T-helper 17 cell (primary cell): ENCODE measurements at places on chromosomes 1 and 21. TPM values are rescaled to one million over a fixed set of nuclear protein-coding genes. Genes with fewer than 3 reads are reported as not detected.
A peak's percentile ranks its signal among the peaks of the same experiment; 100 is the strongest.

GIPC2 gene
- total RNA-seq, result 0.17 TPM

DNA sequence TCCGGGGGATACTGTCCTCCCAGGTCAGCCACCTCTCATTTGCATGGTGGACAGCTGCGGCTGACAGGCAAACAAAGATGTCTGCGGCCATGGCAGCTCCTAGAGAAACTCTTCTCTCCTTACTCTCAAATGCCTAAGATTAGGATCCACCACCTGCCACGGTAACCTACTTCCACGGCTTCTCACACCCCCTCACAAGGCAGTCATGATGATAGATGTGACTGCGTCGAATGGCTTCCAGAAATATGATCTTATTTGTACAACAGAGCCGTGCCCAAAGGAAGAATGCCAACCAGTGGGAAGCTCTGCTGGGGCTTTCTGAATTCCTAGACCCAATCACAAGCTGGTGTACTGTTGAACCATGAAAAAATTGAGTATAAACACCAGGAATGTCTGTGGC is 73.4 kb downstream of the BACE2 start:
- no peaks in the 10 kb centered on the region for H3K36me3 ChIP-seq
- no peak for DNase-seq
- peaks cover 48% of the 10 kb centered on the region for H3K27me3 ChIP-seq
- no peak overlapping the region for H3K4me3 ChIP-seq
- no peaks in the 10 kb centered on the region for H3K4me1 ChIP-seq

CCDC30 gene
- 2.9 TPM for total RNA-seq

GRCh38 chr1:76666499-76666898 is 200.8 kb upstream of the ST6GALNAC5 start:
- DNase-seq, result no peak
- no peaks in the 10 kb centered on the region for H3K27me3 ChIP-seq

DNA sequence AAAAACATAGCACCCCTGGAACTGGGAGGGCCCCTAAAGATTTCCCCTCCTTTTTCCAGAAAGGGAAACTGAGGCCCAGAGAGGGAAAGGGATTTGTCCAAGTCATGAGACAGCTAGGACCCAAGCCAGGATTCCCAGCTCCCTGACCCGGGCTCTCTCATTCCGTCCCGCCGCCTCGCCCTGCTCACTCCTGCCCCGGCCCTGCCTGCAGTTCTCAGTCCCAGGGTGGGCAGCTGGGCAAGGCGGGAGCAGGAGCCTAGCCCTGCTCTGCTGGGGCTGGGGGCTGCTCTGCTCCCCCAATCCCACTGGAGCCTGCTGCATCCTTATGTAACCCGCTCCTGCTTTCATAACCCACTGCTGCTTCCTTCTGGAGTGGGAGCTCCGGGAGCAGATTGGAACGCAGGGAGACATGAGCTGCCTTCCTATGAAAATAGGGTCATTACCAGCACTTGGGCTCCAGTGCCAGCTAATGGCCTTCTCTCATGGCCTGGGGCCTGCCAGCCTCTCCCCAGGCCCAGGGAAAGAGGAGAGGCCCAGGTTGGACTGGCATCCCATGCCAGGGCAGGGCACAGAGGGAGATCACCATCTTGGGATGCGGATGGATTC is 84.5 kb downstream of the CAMK2N1 start:
- DNase-seq, result no peak
- peaks cover 79% of the 10 kb centered on the region for H3K27me3 ChIP-seq
- peaks cover 9% of the 10 kb centered on the region for H3K36me3 ChIP-seq
- H3K4me3 ChIP-seq, result no peak overlapping the region

GRCh38 chr1:44024903-44025525 is 6.2 kb downstream of the SLC6A9 start:
- no peak overlapping the region for H3K4me3 ChIP-seq
- DNase-seq, result no peak
- peak overlapping the region; percentile 82 for H3K27ac ChIP-seq
- peaks cover 17% of the 10 kb centered on the region for H3K4me1 ChIP-seq

- DNase-seq, result no peak
- H3K27me3 ChIP-seq, result peaks cover 31% of the 10 kb centered on the region
- H3K36me3 ChIP-seq, result no peaks in the 10 kb centered on the region
- peaks cover 16% of the 10 kb centered on the region for H3K4me1 ChIP-seq
- H3K4me3 ChIP-seq, result no peak overlapping the region
- H3K27ac ChIP-seq, result no peak overlapping the region
Measured at GRCh38 chr1:67749844-67750690, 65.1 kb downstream of the GADD45A start.

GRCh38 chr21:44405948-44406872 is 49.1 kb upstream of the LRRC3 start:
- H3K27me3 ChIP-seq, result no peaks in the 10 kb centered on the region
- H3K36me3 ChIP-seq, result peaks cover 7% of the 10 kb centered on the region
- H3K4me3 ChIP-seq, result no peak overlapping the region
- H3K4me1 ChIP-seq, result peaks cover 2% of the 10 kb centered on the region
- peak overlapping the region; percentile 48 for H3K27ac ChIP-seq

WNT2B gene
- 0.37 TPM for total RNA-seq

DNA sequence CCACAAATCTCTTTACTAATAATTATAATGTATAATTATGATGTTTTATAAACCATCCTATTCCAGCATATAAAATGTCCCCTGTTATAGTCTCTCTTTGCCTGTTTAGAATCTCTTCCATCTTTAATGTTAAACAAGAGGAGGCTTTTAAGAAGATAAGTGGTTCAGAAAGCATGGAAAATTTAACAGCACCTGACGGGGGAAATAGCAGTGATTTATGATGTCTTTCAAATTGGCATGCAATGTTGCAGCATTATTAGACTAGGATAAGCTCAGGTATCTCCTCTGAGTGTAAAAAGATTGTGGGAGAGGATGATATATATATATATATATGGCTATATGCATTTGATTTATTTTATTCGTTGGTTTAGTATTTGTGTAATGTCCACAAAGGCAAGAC is 24.4 kb downstream of the GIPC2 start:
- H3K27ac ChIP-seq, result no peak overlapping the region
- H3K27me3 ChIP-seq, result peaks cover 33% of the 10 kb centered on the region
- H3K4me1 ChIP-seq, result no peaks in the 10 kb centered on the region
- no peaks in the 10 kb centered on the region for H3K36me3 ChIP-seq

GRCh38 chr1:3215198-3216014 is 146.4 kb downstream of the PRDM16 start:
- H3K36me3 ChIP-seq, result no peaks in the 10 kb centered on the region
- H3K27ac ChIP-seq, result no peak overlapping the region
- H3K4me1 ChIP-seq, result no peaks in the 10 kb centered on the region
- DNase-seq, result no peak

DNA sequence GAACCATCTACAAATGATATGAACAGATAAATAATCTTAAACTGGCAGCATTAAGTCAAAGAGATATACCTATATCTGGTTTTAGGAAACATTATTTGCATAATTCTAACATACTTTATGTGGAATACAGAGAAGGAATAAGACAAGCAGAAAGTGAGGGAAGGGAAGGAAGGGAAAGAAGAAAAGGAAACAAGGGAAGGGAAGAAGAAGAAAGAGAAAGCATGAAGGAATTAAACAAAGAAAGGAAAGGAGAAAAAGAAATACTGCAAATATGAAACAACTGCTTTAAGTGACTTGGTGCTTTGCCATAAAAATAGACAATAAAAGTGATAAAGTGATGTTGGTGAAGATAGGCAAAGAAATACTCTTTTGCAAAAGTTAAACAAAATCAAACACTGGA is 20.1 kb downstream of the SCMH1 start:
- H3K36me3 ChIP-seq, result peaks cover 6% of the 10 kb centered on the region
- no peak overlapping the region for H3K27ac ChIP-seq
- no peak overlapping the region for H3K4me3 ChIP-seq
- no peak for DNase-seq

ZBTB8A gene
- not detected for total RNA-seq

- no peak for DNase-seq
- no peak overlapping the region for H3K4me3 ChIP-seq
- H3K27me3 ChIP-seq, result peaks cover 7% of the 10 kb centered on the region
- peaks cover 31% of the 10 kb centered on the region for H3K4me1 ChIP-seq
- H3K36me3 ChIP-seq, result no peaks in the 10 kb centered on the region
- peak overlapping the region; percentile 98 for H3K27ac ChIP-seq
Measured at GRCh38 chr1:168386492-168386891, 105.8 kb downstream of the TBX19 start.

MFSD2A gene
- 4.6 TPM for total RNA-seq

PPIAL4G gene
- 0.42 TPM for total RNA-seq

DNA sequence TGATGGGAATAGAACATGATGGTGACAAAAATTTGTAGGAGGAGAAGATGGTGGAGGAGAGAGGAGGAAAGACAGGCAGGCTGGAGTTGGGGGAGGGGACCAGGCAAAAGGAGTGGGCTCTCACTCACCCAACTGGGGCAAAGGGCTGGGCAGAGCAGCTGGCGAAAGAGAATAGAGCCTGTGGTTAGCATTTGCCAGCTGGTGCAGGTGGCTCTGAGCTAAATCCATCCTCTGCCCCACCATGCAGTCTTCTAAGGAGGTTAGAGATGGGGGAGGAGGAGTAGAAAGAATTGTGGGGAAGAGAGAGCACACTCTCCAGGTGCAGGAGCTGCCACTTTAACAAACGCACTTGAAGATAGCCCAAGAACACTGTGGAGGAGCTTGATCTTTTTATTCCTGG is 27.6 kb upstream of the SLAMF1 start:
- DNase-seq, result no peak
- H3K27me3 ChIP-seq, result no peaks in the 10 kb centered on the region
- H3K4me3 ChIP-seq, result no peak overlapping the region
- peaks cover 9% of the 10 kb centered on the region for H3K36me3 ChIP-seq
- peaks cover 21% of the 10 kb centered on the region for H3K4me1 ChIP-seq
- no peak overlapping the region for H3K27ac ChIP-seq

DNA sequence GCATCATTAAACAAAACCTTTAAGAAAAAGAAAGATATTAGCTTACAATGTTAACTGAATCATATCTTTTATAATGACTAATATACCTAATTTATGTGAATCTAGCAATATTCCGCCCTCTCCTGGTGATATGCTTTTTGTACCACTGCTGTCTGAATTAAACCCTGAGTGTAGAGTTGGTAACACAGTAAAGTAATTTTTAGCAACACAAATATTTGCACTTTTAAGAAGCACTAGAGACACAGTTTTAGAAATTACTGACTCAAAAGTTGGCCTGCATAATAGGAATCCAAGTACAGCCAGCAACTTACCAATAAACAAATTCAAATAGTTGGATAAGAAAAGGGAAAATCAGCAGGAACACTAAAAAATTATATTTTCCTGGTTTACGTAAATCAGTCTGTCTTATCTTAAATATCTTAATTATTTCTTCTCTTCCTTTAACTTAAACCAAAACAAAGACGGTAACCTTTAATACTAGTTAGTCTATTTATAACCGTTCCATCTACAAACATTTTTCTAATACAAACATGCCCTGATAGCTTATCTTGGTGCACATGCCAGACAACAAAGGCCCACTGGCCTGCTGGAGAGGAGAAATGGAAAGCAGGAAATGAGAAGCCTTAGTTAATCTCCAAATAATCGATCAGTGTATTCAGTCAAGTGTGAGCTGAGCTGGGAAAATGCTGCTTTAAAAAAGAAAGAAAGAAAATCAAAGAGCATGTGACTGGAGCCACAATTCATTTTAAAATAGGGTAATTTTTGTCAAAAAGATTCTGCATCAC is 246.0 kb downstream of the RERE start:
- H3K4me3 ChIP-seq, result no peak overlapping the region
- no peaks in the 10 kb centered on the region for H3K27me3 ChIP-seq
- no peak for DNase-seq
- H3K27ac ChIP-seq, result no peak overlapping the region
- H3K4me1 ChIP-seq, result peaks cover 2% of the 10 kb centered on the region

TMCC2 gene
- 0.65 TPM for total RNA-seq

GRCh38 chr21:27035791-27036190 is 68.9 kb upstream of the ADAMTS5 start:
- no peaks in the 10 kb centered on the region for H3K36me3 ChIP-seq
- H3K4me3 ChIP-seq, result no peak overlapping the region
- H3K27me3 ChIP-seq, result no peaks in the 10 kb centered on the region
- no peak for DNase-seq
- H3K4me1 ChIP-seq, result no peaks in the 10 kb centered on the region

DNA sequence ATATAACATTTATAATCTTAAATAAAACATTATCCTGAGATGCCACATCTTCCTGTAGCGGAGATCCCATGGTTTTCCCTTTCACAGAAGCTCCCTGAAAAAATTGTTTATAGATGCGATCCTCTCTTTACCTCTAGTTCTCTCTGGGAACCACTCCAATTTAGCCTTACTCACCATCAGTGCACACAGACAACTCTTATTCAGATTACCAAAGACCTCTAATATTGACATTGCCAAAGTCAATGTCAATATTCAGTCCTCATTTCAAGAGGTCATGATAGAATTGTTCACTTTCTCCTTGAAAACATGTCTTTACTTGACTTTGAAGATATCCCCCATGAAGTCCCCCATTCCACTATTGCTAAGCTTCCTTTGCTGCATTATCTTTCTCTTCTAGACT is 248.8 kb downstream of the CTH start:
- DNase-seq, result no peak
- H3K27me3 ChIP-seq, result no peaks in the 10 kb centered on the region
- no peaks in the 10 kb centered on the region for H3K36me3 ChIP-seq
- H3K27ac ChIP-seq, result no peak overlapping the region
- no peak overlapping the region for H3K4me3 ChIP-seq

MXRA8 gene
- total RNA-seq, result 1.0 TPM

- H3K4me3 ChIP-seq, result no peak overlapping the region
- H3K36me3 ChIP-seq, result peaks cover 2% of the 10 kb centered on the region
- no peak overlapping the region for H3K27ac ChIP-seq
- DNase-seq, result no peak
- H3K4me1 ChIP-seq, result peaks cover 6% of the 10 kb centered on the region
- peaks cover 55% of the 10 kb centered on the region for H3K27me3 ChIP-seq
Measured at GRCh38 chr1:83996191-83996590, 2.7 kb downstream of the TTLL7 start.
